ENCODE measurements at places on chromosomes 6 and 20.

DNA sequence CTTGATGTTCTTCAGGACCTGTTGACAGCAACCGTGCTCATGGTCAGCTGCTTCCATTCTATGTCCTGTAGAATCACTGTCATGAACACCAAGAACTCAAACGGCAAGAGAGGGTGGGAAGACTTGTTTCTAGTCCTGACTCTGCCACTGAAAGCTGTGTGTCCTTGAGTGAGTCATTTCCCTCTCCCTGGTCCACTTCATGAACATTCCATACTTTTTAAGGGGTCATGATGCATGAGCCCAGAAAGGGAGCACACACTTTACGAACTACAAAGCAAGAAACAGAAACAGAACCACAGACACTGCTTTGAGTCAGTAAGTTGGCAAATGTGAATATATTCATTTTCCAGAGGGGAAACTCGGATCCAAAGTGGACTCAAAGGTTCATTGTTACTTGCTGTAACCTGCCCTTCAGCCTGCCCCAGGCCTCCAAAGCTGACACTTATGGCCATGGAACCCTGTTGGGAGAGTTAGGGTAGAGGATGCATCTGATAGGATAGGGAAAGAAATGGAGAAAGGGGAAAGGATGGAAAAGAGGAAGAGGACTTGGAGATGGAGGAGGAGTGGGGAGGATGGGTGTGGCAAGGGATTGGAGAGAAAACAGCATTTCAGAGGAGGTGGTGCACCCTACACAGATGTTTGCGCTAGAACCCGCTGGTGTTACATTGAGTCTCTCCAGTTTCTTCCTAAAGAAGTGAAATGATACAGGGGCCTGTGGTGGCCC, 129.8 kb downstream of the FOXO3 start:
- peaks cover 3% of the 10 kb centered on the region for H3K36me3 ChIP-seq
- no peaks in the 10 kb centered on the region for H3K27me3 ChIP-seq
- peaks cover 11% of the 10 kb centered on the region for H3K4me1 ChIP-seq
- H3K27ac ChIP-seq = no peak overlapping the region

GRCh38 chr6:39599973-39600372, 125.2 kb downstream of the KIF6 start:
- H3K27ac ChIP-seq = no peak overlapping the region
- DNase-seq = no peak
- no peak overlapping the region for H3K4me3 ChIP-seq
- H3K27me3 ChIP-seq = peaks cover 19% of the 10 kb centered on the region
- no peaks in the 10 kb centered on the region for H3K36me3 ChIP-seq

GRCh38 chr6:140463312-140463710, 1088.9 kb upstream of the CITED2 start:
- H3K4me1 ChIP-seq = no peaks in the 10 kb centered on the region
- H3K4me3 ChIP-seq = no peak overlapping the region
- no peak overlapping the region for H3K27ac ChIP-seq
- no peak for DNase-seq

- H3K4me3 ChIP-seq = no peak overlapping the region
- H3K4me1 ChIP-seq = no peaks in the 10 kb centered on the region
- no peak for DNase-seq
- no peaks in the 10 kb centered on the region for H3K27me3 ChIP-seq
- H3K36me3 ChIP-seq = no peaks in the 10 kb centered on the region
Measured at GRCh38 chr20:42083280-42083679, 465.1 kb upstream of the CHD6 start.

DNA sequence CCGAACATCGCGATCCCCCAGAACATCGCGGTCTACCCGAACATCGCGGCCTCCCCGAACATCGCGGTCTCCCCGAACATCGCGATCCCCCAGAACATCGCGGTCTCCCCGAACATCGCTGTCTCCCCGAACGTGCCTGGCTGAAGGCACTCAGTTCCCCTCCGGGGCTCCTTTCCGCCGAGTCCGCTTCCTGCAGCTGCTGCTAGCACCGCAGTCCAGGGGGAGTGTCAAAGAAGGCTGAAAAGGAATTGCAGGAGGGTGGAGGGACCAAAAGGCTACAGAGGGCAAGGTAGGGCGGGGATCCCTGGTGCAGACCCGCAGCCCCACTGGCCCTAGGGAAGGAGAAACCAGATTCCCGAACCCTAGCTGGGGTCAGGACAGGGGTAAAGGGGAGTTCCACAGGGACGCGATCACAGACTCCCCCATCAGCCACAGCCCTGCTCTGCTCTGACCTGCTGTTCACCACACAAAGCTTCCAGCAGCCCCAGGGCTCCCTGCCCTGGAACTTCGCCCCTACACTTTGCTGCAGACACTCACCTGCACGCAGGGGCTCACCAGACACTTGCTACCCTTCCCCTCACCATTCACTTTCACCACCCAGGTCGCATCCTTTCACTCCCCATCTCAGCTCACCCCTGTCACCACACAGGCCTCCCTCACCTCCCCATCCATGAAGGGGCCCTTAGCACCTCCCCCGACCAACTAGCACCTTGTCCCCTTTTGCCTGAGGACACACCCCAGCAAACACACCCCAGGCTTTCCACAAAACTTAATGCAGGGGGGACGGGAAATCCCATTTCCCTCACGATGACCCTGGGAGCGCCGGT, 1.7 kb downstream of the ULBP1 start:
- H3K36me3 ChIP-seq = peaks cover 7% of the 10 kb centered on the region
- peaks cover 31% of the 10 kb centered on the region for H3K4me1 ChIP-seq
- peak; percentile 37 for DNase-seq
- H3K4me3 ChIP-seq = peak overlapping the region; percentile 85
- H3K27me3 ChIP-seq = peaks cover 70% of the 10 kb centered on the region
- peak overlapping the region; percentile 88 for H3K27ac ChIP-seq

GRCh38 chr6:151131324-151132007, 108.3 kb upstream of the AKAP12 start:
- H3K4me1 ChIP-seq = no peaks in the 10 kb centered on the region
- peaks cover 8% of the 10 kb centered on the region for H3K27me3 ChIP-seq
- no peak for DNase-seq
- H3K27ac ChIP-seq = no peak overlapping the region
- H3K4me3 ChIP-seq = no peak overlapping the region
- no peaks in the 10 kb centered on the region for H3K36me3 ChIP-seq

GRCh38 chr6:37495244-37495934, 4.3 kb downstream of the CCDC167 start:
- peaks cover 63% of the 10 kb centered on the region for H3K4me1 ChIP-seq
- H3K27ac ChIP-seq = no peak overlapping the region
- no peak for DNase-seq
- H3K4me3 ChIP-seq = no peak overlapping the region
- H3K36me3 ChIP-seq = peaks cover 18% of the 10 kb centered on the region
- no peaks in the 10 kb centered on the region for H3K27me3 ChIP-seq

DNA sequence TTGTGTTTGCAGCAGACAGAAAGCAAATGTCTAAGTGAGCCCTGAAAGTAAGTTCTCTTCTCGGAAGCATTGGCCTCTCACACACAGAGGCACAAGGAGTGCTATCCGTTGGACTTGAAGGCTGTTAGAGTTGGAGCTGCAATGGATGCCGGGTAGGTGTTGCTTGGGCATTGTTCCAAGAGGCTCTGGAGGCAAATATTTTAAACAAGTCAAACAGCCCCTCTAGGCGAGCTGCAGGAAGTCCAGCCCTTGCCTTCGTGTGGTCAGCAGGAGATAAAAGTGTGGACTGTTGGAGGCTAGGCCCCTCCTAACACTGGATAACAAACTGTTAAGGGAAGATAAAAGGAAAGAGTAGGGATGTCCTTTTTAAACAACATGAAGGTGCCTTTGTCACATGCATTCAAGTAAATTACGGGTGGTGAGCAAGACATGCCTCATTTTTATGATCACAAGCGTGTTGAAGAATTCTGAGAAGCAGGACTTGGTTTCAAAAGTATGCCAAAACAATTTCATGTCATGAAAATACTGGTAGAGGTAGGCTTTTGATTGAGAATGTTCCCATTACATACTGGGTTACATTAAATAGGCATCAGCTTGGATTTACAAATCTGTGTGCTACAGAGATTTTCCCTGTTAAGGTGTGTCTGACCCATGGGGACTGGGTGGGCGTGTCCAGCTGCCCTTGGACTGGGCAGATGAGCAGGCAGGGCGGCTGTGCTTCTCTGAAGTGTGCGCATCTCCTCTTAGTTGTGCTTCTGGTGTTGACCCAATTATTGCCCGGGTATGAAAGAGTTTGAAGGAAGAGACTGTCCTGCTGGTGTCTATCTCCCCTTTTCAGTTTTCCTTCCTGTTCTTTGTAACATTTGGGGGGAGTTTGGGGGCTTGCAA, 57.5 kb downstream of the RREB1 start:
- H3K27ac ChIP-seq = no peak overlapping the region
- peaks cover 4% of the 10 kb centered on the region for H3K36me3 ChIP-seq
- H3K27me3 ChIP-seq = no peaks in the 10 kb centered on the region
- no peak overlapping the region for H3K4me3 ChIP-seq
- H3K4me1 ChIP-seq = peaks cover 14% of the 10 kb centered on the region

GRCh38 chr20:24042646-24043045, 54.1 kb upstream of the GGTLC1 start:
- no peak overlapping the region for H3K4me3 ChIP-seq
- peaks cover 53% of the 10 kb centered on the region for H3K4me1 ChIP-seq
- no peaks in the 10 kb centered on the region for H3K27me3 ChIP-seq
- no peak overlapping the region for H3K27ac ChIP-seq

DNA sequence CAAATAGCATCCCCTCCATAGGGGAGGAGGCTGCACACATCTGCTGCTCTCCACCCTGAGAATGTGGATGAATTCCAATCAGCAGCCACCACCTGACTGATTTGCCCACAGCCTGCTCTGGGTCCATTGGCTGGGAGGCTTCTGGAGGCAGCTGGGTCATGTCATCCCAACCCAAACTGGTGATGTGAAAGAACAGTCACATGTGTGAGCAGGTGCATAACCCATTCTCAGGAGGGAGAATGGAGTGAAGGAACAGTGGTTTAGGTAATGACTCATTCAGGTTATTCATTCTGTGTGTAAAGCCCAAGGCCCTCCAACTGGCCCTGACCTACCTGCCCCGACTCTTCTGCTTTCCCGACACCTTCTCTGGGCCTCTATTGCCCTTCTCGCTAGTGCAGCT, 90.9 kb upstream of the GCM1 start:
- H3K4me1 ChIP-seq = peaks cover 7% of the 10 kb centered on the region
- H3K4me3 ChIP-seq = no peak overlapping the region
- no peak for DNase-seq
- H3K27me3 ChIP-seq = no peaks in the 10 kb centered on the region
- H3K36me3 ChIP-seq = no peaks in the 10 kb centered on the region
- no peak overlapping the region for H3K27ac ChIP-seq
